ENCODE measurements at places on chromosomes 2 and 18. TPM values are rescaled to one million over a fixed set of nuclear protein-coding genes. Genes with fewer than 3 reads are reported as not detected.

UGT1A9 gene
- not detected for total RNA-seq

COX7A2L gene
- 57.2 TPM for total RNA-seq

AOX1 gene
- not detected for total RNA-seq

FBLN7 gene
- total RNA-seq, result 19.3 TPM

CXCR2 gene
- total RNA-seq, result not detected

- DNase-seq, result no peak
- H3K4me1 ChIP-seq, result no peaks in the 10 kb centered on the region
- H3K27ac ChIP-seq, result no peak overlapping the region
- H3K27me3 ChIP-seq, result no peaks in the 10 kb centered on the region
These were observed 1116.2 kb downstream of the SUCLG1 start for GRCh38 chr2:83342860-83343329.

DNA sequence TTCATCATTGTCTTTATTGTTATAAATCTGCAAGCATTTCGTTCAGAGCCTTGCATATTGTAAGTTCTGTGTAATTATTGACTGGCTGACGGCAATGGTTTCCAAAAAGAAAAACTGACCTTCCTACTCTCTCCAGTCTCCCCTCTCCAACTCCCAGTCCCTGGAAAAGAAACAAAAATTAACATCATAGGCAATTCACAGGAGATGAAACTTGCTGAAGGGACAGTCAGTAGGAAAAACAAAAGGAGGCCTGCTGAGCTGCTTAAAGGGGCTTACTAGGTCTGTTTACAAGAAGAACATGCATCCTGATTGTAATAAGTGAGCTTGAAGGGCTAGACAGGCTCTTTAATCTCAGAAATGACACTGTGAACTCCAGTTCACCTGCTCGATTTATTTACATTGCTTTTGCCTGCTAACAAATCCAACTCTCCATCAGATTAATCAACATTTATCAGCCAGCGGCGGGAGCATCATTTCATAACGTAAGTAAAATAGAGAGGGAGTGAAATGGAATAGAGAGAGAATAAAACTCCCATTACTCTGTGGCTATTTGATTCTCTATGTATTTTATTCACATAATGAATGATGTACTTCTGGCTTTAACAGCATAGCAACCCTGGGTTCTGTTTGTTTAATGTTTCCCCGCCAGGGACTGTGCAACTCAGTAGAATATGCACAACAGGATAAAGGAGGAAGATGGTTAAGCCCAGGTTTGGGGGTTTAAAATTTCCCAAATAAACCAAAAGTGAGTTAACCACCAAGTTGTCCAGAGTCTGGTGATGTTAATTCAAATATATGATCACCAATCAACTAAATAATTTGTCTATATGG, 256.7 kb upstream of the SETBP1 start:
- no peaks in the 10 kb centered on the region for H3K4me1 ChIP-seq
- H3K27me3 ChIP-seq, result no peaks in the 10 kb centered on the region
- DNase-seq, result no peak
- H3K27ac ChIP-seq, result no peak overlapping the region
- H3K4me3 ChIP-seq, result no peak overlapping the region

- H3K27me3 ChIP-seq, result no peaks in the 10 kb centered on the region
- H3K36me3 ChIP-seq, result peaks cover 45% of the 10 kb centered on the region
- DNase-seq, result no peak
These were observed 10.6 kb downstream of the HSBP1L1 start for GRCh38 chr18:79975043-79975442.

DNA sequence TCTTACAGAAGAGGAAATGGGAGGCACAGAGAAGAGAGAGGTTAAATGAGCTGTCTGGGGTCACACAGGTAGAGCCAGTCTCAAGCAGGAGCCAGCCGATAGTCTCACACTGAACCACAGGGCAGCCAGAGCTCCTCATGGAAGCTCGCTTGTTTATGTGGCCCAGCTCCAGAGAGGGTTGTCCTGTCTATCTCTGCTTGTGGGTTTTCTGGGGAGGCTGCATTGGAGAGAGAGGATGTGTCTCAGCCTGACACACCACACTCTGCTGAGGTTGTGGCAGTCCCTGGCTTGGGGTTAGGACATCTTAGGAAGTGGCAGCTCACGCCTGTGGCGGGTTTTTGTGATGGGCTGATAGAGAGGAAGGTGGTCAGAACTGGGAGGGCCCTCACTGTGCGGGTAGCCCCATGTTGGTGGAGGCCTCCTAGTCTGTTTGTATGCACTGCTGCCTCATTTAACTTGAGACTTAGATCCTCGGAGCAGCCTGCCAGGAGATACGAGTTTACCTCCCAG, 52.3 kb downstream of the TCF7L1 start:
- H3K36me3 ChIP-seq, result no peaks in the 10 kb centered on the region
- no peak overlapping the region for H3K27ac ChIP-seq
- H3K4me1 ChIP-seq, result no peaks in the 10 kb centered on the region
- H3K27me3 ChIP-seq, result peaks cover 4% of the 10 kb centered on the region
- DNase-seq, result no peak

DNA sequence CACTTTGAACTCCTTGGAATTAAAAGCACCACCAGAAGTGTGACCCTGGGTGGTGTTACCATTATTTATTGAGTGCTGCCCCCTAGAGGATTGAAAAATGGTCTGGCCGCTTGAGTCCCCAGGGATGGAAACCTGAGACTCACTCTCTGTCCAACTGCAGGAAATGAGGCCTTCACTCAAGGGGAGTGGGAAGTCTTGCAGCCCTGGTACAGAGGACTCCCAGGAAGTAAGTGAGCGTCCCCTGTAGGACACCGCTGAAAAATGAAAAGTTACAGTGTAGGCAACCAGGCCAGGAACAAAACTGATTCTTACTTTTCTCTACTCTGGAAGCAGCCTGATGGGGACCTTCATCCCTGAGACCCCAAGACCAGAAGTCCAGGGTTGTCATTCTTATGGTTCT, 2.2 kb upstream of the NRP2 start:
- H3K4me3 ChIP-seq, result no peak overlapping the region
- H3K27ac ChIP-seq, result no peak overlapping the region
- no peaks in the 10 kb centered on the region for H3K4me1 ChIP-seq
- H3K36me3 ChIP-seq, result no peaks in the 10 kb centered on the region
- peaks cover 29% of the 10 kb centered on the region for H3K27me3 ChIP-seq
- peak; percentile 63 for DNase-seq

DNA sequence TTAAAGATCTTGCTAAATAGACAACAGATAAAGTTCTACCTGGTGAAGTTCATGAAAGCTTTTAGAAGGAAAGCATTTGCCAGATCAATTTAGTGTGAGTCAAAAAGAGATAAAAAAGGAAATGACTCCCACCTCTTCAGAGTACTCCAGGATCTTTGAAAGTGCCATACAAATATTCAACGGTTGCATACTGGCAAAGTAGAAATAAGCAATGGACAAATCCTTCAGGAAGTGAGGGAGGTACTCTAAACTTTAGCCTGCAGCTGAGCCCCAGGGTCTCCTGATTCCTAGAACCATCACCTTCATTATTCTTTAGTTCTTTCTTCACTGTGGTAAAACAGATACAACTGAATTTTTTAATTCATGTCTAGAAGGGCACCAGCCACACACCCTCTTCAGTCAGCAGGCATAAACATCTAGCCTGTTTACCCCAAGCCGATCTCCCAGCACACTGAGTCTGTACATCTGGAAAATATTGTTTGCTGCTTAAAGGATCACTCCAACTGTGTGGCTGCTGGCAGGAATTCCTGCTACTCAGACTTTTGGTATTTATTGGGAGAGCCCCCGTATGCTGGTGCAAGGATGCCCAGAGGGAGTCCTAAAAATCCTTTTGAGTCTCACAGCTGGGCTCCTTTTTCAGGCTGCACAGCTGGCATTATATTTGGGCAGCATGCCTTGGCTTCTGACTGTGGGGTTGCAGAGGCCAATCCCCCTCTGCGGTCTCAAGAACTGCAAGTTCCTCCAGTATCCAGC, 72.3 kb upstream of the SESTD1 start:
- DNase-seq, result no peak
- no peak overlapping the region for H3K4me3 ChIP-seq
- H3K4me1 ChIP-seq, result no peaks in the 10 kb centered on the region
- no peak overlapping the region for H3K27ac ChIP-seq
- H3K36me3 ChIP-seq, result no peaks in the 10 kb centered on the region

- no peak overlapping the region for H3K4me3 ChIP-seq
- H3K27me3 ChIP-seq, result peaks cover 20% of the 10 kb centered on the region
- no peaks in the 10 kb centered on the region for H3K36me3 ChIP-seq
These were observed 54.8 kb downstream of the CAVIN2 start for GRCh38 chr2:191791953-191792560.

DNA sequence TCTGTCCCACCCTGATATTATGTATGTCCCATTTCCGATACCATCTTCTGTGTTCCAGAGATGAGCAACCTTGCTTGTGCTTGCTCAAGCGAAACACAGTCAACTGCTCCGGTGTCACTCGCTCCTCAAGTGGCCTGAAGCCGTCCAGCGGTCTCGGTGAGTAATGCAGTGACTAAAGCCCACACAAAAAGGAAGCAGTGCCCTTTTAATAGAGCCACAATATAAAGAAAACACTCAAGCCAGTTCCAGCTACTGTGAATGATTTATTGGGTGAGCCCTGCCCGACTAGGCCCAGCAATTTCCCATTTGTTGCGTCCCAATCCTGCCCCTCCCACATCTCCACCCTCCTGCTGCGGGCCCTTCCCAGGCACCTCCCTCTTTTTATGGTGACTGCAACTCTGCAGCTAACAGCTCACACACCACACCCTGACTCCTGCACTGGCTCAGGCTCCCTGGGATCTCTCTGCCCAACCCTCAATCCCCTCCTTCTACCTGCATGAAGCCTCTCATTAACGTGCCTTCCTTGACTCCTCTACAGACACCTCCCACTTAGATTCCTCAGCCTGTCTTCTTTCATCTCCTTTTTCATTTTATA, 44.2 kb upstream of the DSC1 start:
- DNase-seq, result no peak
- no peaks in the 10 kb centered on the region for H3K27me3 ChIP-seq
- H3K36me3 ChIP-seq, result no peaks in the 10 kb centered on the region
- no peak overlapping the region for H3K27ac ChIP-seq
- no peak overlapping the region for H3K4me3 ChIP-seq

DNA sequence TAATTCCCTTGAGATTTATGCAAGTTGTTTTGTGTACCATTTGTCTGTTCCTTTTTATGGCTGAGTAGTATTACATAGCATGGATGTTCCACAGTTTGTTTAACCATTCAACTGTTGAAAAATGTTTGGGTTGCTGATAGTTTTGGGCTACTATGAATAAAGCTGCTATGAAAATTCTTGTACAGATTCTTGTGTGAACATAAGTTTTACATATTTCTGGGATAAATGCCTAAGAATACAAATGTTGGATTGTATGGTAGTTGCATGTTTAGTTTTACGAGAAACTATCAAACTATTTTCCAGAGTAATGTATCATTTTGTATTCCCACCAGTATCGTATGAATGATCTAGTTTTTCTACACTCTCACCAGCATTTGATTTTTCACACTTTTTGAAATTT, 407.3 kb downstream of the PLCL1 start:
- H3K27ac ChIP-seq, result no peak overlapping the region
- no peak overlapping the region for H3K4me3 ChIP-seq
- peaks cover 5% of the 10 kb centered on the region for H3K27me3 ChIP-seq
- H3K4me1 ChIP-seq, result no peaks in the 10 kb centered on the region
- H3K36me3 ChIP-seq, result no peaks in the 10 kb centered on the region
- no peak for DNase-seq

- H3K27me3 ChIP-seq, result no peaks in the 10 kb centered on the region
- no peaks in the 10 kb centered on the region for H3K4me1 ChIP-seq
- no peak overlapping the region for H3K27ac ChIP-seq
- H3K4me3 ChIP-seq, result no peak overlapping the region
- H3K36me3 ChIP-seq, result no peaks in the 10 kb centered on the region
These were observed 331.1 kb downstream of the TDRD15 start for GRCh38 chr2:21454839-21455238.

- no peak overlapping the region for H3K27ac ChIP-seq
- no peaks in the 10 kb centered on the region for H3K27me3 ChIP-seq
- H3K36me3 ChIP-seq, result no peaks in the 10 kb centered on the region
- no peaks in the 10 kb centered on the region for H3K4me1 ChIP-seq
These were observed 169.1 kb downstream of the CDH2 start for GRCh38 chr18:28007841-28008240.

DNA sequence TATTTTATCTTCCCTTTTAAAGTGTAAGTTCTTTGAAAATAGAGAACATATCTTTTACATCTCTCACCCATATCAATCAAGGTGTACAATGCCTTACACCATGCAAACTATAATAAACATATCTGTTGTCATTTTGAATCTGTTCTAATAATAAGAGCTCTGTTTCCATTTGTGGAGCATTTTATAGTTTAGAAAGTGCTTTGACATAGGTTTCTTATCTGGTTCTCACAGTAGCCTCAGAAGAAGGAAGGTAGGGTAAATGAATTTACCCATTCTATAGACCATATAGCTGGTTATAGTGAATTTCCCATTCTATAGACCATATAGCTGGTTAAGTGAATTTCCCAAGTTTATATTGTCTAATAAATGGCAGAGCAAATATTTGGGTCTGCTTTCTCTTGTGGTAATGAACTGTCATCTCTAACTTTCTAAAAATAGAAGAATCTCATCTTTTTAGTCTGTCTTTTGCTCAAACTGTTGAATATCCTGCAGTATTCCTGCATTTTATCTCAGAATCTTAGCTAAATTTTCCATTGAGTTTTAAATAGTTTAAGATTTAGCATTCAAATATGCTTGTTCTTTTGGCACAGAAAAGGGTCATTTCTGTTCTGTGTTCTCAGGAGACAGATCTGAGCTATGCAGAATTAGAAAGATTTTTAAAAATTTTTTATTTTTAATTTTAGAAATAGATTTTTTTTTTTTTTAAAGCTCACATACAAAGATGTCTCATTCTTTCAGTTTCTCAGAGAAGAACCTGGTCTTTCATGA, 80.7 kb upstream of the STON1 start:
- peak overlapping the region; percentile 65 for H3K4me3 ChIP-seq
- H3K36me3 ChIP-seq, result peaks cover 26% of the 10 kb centered on the region
- H3K27me3 ChIP-seq, result no peaks in the 10 kb centered on the region
- H3K27ac ChIP-seq, result peak overlapping the region; percentile 63
- H3K4me1 ChIP-seq, result peaks cover 50% of the 10 kb centered on the region

DNA sequence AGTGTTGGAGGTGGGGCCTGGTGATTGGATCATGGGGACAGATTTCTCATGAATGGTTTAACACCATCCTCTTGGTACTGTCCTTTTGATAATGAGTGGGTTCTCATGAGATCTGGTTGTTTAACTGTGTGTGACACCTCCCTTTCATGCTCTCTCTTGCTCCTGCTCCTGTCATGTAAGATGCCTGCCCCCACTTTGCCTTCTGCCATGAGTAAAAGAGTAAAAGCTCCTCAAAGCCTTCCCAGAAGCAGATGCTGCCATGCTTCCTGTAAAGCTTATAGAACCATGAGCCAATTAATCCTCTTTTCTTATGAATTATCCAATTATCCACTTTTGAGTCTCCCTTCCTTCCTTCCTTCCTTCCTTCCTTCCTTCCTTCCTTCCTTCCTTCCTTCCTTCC, 317.7 kb downstream of the RDH14 start:
- H3K4me3 ChIP-seq, result no peak overlapping the region
- H3K27me3 ChIP-seq, result no peaks in the 10 kb centered on the region
- DNase-seq, result no peak
- no peak overlapping the region for H3K27ac ChIP-seq
- no peaks in the 10 kb centered on the region for H3K4me1 ChIP-seq

- no peak for DNase-seq
- no peaks in the 10 kb centered on the region for H3K27me3 ChIP-seq
- no peaks in the 10 kb centered on the region for H3K36me3 ChIP-seq
- no peak overlapping the region for H3K27ac ChIP-seq
- no peaks in the 10 kb centered on the region for H3K4me1 ChIP-seq
These were observed 225.0 kb upstream of the RAB6C start for GRCh38 chr2:129754421-129754820.

Data from CD4-positive, CD25-positive, alpha-beta regulatory T cell (primary cell).